ENCODE measurements at places on chromosomes 6 and 20. TPM values are rescaled to one million over a fixed set of nuclear protein-coding genes. Genes with fewer than 3 reads are reported as not detected.

DNA sequence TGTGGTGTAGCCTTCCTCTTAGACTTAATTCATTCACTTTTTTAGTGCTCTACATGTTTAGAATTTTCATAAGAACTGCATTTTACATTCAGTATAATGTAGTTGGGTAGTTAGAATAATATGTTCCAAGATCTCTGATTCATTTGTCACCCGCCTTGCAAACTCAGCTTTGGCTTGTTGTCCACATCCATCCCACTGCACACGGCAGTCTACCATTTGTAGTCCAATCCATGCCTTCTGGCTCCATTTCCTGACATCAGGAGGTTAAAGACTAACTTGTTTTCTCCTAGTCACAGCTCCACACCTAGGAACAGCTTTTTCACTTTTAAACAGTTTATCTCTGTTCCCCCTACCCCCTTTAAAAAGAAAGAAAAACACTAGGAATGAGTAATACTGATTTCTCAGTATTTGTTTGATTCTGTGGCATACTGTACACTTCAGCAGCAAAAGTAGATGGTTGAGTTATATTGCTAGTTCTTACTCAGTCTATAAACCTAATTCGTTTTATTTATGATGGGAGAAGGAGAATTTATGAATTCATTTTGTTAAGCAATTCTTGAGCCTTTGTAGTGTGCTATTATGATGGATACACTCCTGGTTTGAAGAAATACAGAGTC, 180.9 kb downstream of the ARID1B start:
- no peaks in the 10 kb centered on the region for H3K4me1 ChIP-seq
- DNase-seq, result no peak
- no peaks in the 10 kb centered on the region for H3K36me3 ChIP-seq
- H3K27me3 ChIP-seq, result no peaks in the 10 kb centered on the region

GRCh38 chr6:134854366-134854765, 95.5 kb downstream of the ALDH8A1 start:
- no peaks in the 10 kb centered on the region for H3K36me3 ChIP-seq

- H3K36me3 ChIP-seq, result no peaks in the 10 kb centered on the region
- DNase-seq, result no peak
- H3K27me3 ChIP-seq, result no peaks in the 10 kb centered on the region
- no peak overlapping the region for H3K4me3 ChIP-seq
- H3K4me1 ChIP-seq, result no peaks in the 10 kb centered on the region
Observed at GRCh38 chr6:154901876-154902552, 93.1 kb upstream of the TIAM2 start.

GRCh38 chr6:157847846-157848245, 24.8 kb downstream of the SNX9 start:
- peaks cover 13% of the 10 kb centered on the region for H3K4me1 ChIP-seq
- no peaks in the 10 kb centered on the region for H3K36me3 ChIP-seq
- H3K4me3 ChIP-seq, result no peak overlapping the region
- no peak overlapping the region for H3K27ac ChIP-seq

- no peaks in the 10 kb centered on the region for H3K4me1 ChIP-seq
- H3K27ac ChIP-seq, result no peak overlapping the region
- no peak for DNase-seq
- no peaks in the 10 kb centered on the region for H3K36me3 ChIP-seq
- no peak overlapping the region for H3K4me3 ChIP-seq
Observed at GRCh38 chr20:49965781-49966305, 16.9 kb upstream of the SNAI1 start.

DNA sequence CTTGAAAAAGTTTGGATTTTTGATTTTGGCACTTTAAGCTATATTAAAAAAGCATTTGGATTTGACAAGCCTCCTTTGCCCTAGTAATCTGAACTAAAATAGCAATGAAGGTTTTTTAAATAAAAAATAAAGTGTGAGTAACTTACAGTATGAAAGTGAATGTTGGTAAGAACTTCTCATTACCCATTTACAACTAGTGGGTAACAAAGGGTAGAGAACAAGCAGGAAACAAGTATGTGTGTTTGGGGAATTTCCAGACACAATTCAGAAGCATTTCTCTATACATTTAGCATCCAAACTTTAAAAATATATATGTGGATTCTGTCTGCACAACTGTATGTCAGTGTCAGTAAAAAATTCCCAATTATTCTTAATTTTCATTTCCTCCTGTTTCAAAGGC, 2.9 kb downstream of the TMEM30A start:
- no peak overlapping the region for H3K27ac ChIP-seq
- no peak overlapping the region for H3K4me3 ChIP-seq
- no peaks in the 10 kb centered on the region for H3K27me3 ChIP-seq
- H3K4me1 ChIP-seq, result peaks cover 5% of the 10 kb centered on the region
- H3K36me3 ChIP-seq, result no peaks in the 10 kb centered on the region

ERVFRD-1 gene
- not detected for total RNA-seq

- no peak overlapping the region for H3K27ac ChIP-seq
- no peaks in the 10 kb centered on the region for H3K36me3 ChIP-seq
Observed at GRCh38 chr6:12815884-12816600, 99.5 kb downstream of the PHACTR1 start.

GRCh38 chr20:37144856-37145404, 34.2 kb upstream of the RPN2 start:
- no peak overlapping the region for H3K27ac ChIP-seq
- no peak for DNase-seq
- no peaks in the 10 kb centered on the region for H3K4me1 ChIP-seq
- no peak overlapping the region for H3K4me3 ChIP-seq
- no peaks in the 10 kb centered on the region for H3K36me3 ChIP-seq
- no peaks in the 10 kb centered on the region for H3K27me3 ChIP-seq

DNA sequence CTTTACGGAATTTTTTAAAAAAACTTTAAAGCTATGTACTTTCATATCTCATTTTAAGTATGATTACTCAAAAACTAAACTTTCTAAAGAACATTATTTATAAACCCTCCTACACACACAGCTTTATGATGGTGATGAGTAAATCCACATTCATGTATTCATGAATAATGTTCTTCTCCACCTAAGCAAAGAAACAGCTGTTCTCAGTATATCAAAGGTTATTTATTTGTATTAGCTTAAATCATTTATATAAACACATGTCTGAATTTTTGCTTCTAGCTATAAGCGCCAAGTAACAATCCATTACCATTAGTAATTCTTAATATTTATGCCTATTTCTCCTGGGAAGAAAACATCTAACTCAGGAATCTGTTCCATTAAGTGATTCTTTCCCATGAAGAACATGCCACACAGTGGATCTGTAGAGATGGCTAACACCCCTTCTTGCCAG, 63.3 kb downstream of the SMLR1 start:
- no peaks in the 10 kb centered on the region for H3K4me1 ChIP-seq
- H3K27me3 ChIP-seq, result no peaks in the 10 kb centered on the region
- H3K27ac ChIP-seq, result no peak overlapping the region
- no peak for DNase-seq

SCRT2 gene
- total RNA-seq, result 0.34 TPM

DNA sequence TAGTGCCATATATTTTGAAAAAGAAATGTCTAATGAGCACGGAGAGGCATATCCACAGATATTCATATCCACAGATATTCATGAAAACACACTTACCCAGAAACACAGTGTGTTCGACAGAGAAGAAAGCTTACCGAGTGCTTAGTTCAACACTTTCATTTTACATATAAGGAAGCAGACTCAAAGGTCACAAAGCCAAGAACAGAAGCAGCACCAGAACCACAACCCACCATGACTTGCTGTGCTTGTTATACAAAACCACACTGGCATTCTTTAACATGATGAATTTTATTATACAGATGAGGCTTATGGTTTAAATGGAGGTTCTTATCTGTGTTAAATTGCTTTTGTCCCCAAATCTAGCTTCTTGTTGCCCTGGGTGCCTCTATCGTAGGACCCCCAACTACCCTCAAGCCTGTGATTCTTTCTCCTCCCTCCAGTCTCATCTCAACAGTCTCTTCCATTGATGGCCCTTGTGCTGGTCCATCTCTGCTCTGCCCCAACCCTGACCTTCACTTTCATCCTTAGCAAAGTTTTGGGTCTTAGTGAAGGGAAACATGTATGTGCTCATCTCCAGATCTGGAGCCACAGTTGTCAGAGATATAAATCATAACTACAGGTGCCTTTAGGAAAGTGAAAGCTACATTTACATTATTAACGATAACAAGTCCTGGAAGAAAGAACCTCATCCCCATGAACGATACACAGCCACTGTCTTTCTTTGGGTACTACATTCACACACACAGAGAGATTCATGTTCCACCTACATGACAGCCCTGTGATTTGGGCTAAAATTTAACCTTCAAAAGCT, 40.0 kb downstream of the SF3B5 start:
- H3K27ac ChIP-seq, result no peak overlapping the region
- H3K36me3 ChIP-seq, result no peaks in the 10 kb centered on the region
- no peak overlapping the region for H3K4me3 ChIP-seq
- H3K4me1 ChIP-seq, result no peaks in the 10 kb centered on the region
- H3K27me3 ChIP-seq, result no peaks in the 10 kb centered on the region
